Aorta (tissue), 5 donors: ENCODE measurements at places on chromosomes 16 and 17. TPM values are rescaled to one million over a fixed set of nuclear protein-coding genes. Genes with fewer than 3 reads are reported as not detected.

DNA sequence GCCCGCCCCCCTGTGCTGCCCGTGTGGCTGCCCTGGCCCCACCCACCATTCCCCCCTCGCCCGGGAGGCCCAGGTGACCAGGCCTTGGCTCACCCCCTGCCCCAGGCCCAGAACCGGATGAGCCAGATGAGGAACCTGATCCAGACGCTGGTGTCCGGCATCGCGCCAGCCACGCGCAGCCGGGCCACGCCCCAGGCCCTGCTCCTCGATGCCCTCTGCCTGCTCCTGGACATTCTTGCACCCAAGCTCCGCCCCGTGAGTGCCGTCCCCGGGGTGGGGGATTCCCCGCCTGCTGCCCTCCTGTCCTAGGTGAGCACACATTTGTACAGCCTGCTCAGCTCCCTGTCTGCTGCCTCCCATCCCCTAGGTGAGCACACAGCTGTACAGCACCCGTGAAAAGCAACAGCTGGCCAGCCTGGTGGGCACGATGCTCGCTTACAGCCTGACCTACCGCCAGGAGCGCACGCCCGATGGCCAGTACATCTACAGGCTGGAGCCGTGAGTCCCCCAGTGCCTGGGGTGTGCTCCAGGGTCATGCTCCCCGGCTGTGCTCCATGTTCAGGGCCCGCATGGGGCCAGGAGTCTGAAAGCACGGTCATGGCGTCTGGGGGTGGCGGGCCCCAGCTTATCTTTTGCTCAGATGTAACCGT, 4.8 kb downstream of the GNG13 start:
- no peak for DNase-seq

DNA sequence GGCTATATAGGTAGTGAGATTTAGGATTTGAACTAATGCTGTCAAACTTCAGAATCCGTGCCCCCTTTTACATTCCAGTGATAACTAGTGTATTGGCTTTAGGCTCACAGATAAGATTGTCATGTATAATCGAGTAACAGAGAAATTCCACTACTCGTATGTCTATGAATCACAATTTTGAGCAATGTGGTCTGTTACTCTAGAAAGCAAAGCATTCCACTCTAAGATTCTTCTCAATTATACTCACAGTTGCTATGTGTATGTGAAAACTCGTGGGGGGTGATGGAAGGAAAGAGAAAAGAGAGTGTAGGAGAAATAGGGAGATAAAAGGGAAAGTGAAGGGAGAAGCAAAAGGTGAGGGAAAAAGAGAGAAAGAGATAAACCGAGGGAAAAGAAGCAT, 1175.1 kb upstream of the GOT2 start:
- DNase-seq, result no peak

- DNase-seq, result no peak
Observed at GRCh38 chr17:37530420-37530819, 40.7 kb downstream of the DUSP14 start.

Gene UNC13D
- 17.7 TPM for total RNA-seq

Gene SUMO2
- total RNA-seq, result 280 TPM
